ENCODE measurements at places on chromosomes 13 and 19. TPM values are rescaled to one million over a fixed set of nuclear protein-coding genes. Genes with fewer than 3 reads are reported as not detected.

DNA sequence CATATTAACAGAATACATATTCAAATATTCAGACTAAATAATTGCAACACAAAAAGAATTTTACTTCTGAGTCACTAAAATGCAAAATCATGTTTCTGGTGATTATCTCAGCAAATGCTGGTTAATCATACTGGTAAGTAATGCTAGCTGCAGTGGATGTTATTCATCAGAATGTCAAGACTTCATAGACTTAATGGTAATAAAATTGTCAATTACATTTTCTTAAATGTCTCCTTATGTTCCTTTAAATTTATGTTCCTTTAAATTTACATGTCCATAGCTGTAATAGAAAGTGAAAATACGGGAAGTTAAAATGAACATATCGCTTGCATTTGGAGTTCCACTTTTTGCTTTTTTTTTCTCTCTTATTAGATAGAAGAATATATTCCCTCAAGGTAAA, 853.0 kb downstream of the SLITRK6 start:
- DNase-seq = no peak

- DNase-seq = no peak
Measured at GRCh38 chr13:19742643-19743042, 40.1 kb downstream of the PSPC1 start.

GRCh38 chr13:21686751-21687391, 16.0 kb downstream of the FGF9 start:
- DNase-seq = no peak

DNA sequence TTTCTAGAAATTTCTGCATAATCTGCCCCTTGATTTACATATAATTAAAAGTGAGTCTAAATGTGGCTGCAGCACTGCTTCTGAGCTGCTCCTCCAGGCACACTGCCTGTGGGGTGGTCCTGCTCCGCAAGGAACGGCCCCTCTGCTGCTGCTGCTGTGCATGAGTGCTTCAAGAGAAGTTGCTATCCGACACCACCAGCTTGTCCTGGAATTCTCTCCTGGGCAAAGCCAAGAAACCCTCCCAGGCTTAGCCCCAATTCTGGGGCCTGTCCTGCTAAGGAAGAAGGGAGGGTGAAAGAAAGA, 7.5 kb upstream of the PDCD5 start:
- DNase-seq = peak; percentile 37

DNA sequence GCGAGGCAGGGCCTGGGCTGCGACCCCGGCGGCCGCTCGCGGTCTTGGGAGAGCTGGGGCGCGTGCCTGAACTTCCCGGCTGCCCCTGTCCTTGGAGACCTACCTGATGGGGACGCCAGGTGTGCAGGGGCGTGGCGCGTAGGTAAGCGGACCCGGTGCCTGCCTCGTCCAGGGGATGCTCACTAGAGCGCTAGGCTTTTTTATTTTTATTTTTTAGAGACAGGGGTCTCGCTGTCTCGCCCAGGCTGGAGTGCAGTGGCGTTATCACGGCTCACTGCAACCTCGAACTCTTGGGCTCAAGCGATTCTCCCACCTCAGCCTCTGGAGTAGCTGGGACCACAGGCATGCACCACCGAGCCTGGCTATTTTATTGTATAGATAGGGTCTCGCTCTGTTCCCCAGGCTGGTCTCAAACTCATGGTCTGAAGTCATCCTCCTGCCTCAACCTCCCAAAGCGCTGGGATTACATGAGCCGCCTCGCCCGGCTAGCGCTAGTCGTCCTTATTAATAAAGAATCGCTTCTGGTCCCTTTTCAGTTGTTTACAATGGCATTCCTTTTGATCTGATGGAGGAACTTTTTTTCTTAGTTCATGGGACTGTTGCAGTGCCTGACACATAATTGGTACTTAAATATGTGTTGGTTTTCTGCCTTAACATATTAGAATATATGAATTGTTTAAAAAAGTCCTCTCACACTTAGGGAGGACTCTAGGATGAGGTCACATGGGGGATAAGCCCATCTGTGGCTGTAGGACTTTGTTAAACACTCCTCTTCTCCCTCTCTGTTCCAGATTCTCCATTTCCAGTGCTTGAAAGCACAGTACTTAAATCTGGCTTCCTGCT, 812 bp downstream of the DPY19L3 start:
- no peak for DNase-seq

GRCh38 chr13:22846551-22846950, 334.2 kb upstream of the SGCG start:
- DNase-seq = no peak

GRCh38 chr19:32661318-32661717, 13.7 kb downstream of the ANKRD27 start:
- no peak for DNase-seq

GRCh38 chr13:60433505-60433904, 36.5 kb downstream of the TDRD3 start:
- DNase-seq = no peak

Gene CAMSAP3
- 1.9 TPM for total RNA-seq

DNA sequence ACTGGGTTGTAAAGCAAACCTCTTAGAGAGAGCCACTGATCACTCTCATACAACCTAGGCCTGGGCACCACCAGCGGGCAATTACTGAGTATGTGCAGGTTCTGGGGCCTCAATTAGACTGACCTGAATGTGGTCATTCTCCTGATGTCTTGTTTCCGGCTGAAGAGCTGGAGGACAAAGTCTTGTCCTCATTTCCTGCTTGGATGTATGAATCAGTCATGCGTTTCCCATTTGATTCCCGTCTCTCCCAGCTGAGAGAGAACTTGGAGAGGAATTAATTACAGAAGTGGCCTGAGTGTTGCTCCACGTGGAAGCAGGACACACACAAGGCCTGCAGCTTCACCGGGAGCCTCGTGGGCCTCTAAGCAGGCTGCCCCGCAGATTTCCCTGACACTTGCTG, 799.3 kb upstream of the ARGLU1 start:
- DNase-seq = no peak

DNA sequence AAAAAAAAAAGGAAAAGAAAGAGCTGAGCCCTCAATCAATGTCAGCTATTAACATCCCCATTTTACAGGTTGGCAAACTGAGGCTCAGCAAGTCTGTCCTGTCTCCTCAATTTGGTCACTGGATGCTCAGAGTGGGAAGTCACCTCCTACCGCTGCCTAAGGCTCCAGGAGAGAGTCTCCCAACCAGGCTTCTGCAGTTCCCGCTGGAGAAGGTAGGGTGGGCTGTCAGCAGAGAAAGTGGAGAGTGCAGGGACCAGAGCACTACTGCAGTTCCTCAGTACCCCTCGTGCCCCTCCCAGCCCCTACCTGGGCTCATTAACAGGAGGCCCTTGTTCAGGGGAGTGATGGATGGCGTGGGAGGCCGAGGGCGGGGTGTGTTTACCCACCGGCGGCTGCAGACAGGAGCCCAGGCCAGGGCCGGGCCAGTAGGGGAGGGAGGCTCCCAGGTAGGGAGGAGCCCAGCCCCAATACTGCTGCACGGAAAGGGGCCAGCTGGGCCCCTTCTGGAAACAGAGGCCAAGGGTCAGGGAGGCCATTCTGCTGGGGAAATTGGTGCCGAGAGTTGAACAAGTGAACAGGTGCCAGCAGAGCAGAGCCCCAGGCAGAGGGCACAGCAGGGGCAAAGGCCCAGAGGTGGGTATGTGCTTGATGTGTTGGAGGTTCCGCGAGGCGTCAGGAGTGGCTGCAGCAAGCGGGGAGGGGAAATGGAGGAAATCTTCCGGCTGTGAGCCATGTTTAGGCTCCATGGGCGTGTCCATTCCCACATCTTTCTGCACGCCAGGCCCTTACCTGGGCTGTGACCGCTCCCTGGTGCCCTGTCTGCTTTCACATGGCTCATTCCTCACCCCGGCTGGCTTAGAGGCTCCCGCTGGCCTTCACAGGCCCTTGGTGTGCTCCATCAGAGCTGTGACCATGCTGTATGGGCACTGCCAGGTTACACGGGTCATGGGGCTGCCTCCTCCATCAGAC, 7.6 kb upstream of the COMP start:
- no peak for DNase-seq

- DNase-seq = no peak
Measured at GRCh38 chr13:66888698-66889097, 341.4 kb downstream of the PCDH9 start.

DNA sequence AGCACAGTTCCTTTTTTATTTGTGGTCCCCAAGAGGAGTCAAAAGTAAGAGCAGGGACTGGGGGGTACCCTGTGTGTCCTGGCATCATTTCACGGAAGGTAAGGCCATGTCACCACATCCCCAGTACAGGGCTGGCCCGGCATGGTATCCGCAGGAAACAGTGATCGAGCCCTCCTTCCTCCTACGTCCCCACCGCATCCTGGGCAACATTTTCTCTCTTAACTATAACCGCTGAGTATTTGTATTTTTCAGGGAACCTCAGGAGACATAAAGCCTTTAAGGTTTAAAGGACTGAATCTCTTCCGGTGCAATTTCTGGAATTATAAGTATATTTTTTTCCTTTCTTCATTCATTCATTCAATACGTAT, 13.6 kb upstream of the LATS2 start:
- DNase-seq = no peak

Gene ZNF266
- total RNA-seq = 7.2 TPM

Measured in Right ventricle myocardium inferior (tissue), 1 donor.